ENCODE measurements at places on chromosomes 3 and 15. TPM values are rescaled to one million over a fixed set of nuclear protein-coding genes. Genes with fewer than 3 reads are reported as not detected.

The HYAL3 gene
- total RNA-seq, result 6.8 TPM

The LRRC31 gene
- not detected for total RNA-seq

The TP63 gene
- total RNA-seq, result not detected

The TICRR gene
- 23.1 TPM for total RNA-seq

The FAM81A gene
- 1.6 TPM for total RNA-seq

The TEX55 gene
- not detected for total RNA-seq

The OIP5 gene
- total RNA-seq, result 23.0 TPM

The CTXN2 gene
- not detected for total RNA-seq

The ARL6IP5 gene
- total RNA-seq, result 69.0 TPM

The TUSC7 gene
- not detected for total RNA-seq

The ROBO2 gene
- not detected for total RNA-seq

The ITGB5 gene
- total RNA-seq, result 0.97 TPM

The LIPC gene
- total RNA-seq, result 1.8 TPM

The PARL gene
- 108 TPM for total RNA-seq

The FEZF2 gene
- not detected for total RNA-seq

Measured in activated naive CD8-positive, alpha-beta T cell treated with anti-CD3 and anti-CD28 coated beads for 36 hours (primary cell).